Breast epithelium (tissue), 4 donors: ENCODE measurements at places on chromosomes 3 and 15. TPM values are rescaled to one million over a fixed set of nuclear protein-coding genes. Genes with fewer than 3 reads are reported as not detected.

DNA sequence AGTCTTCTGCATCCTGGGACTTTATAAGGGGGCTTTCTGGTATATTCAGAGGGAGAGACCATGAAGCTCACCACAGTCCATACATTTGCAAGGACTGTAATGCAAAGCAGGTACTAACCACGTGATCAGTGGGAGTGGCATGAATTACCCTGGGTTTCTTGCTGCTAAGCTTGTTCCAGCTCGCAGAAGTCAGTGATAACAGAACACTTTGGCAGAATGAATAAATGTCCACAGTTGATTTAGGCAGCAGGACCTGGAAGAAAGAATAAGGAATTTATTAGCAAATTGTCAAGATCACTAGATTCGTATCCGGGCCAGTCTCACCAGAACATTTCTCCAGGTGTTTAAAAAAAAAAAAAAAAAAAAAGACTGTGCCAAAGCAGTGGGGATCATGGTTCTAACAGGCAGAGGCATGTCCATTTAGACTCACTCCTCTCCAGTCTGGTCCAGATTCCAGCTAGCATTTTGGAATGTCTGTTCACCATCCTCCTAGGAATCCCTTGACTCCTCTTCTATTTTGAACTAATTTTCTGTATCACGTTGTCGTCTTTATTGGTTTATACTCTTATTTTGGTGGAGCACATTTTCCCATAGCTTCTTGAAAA lies 24.5 kb downstream of the HHLA2 start:
- no peak for DNase-seq

GRCh38 chr15:85788771-85789495 lies 5.8 kb downstream of the KLHL25 start:
- peak; percentile 64 for DNase-seq

- DNase-seq: no peak
These were observed 43.3 kb downstream of the FAM43A start for GRCh38 chr3:194728986-194729385.

The ZBBX gene
- not detected for total RNA-seq

The SEMA6D gene
- total RNA-seq: 10.5 TPM

The ALDH1A3 gene
- 207 TPM for total RNA-seq

The LACTB gene
- 17.1 TPM for total RNA-seq
